DMS79 treated with DMSO at 0.1 percent for 48 hours (cell line): ENCODE measurements at places on chromosomes 7 and 10.

- DNase-seq, result no peak
These were observed 174.8 kb downstream of the CELF2 start for GRCh38 chr10:11192304-11193000.

GRCh38 chr7:2863461-2864066 lies 19.5 kb upstream of the GNA12 start:
- no peak for DNase-seq

GRCh38 chr7:93117852-93118530 lies at the start of gene SAMD9:
Gene SAMD9, minus strand, starts transcription at chr7:93117979. Its CDS starts 11,882 bp downstream, at chr7:93106097.
- peak; percentile 46 for DNase-seq

GRCh38 chr7:17307558-17307957 lies 9.1 kb downstream of the AHR start:
- DNase-seq, result no peak

GRCh38 chr10:114009281-114009996 lies 34.2 kb upstream of the ADRB1 start:
- no peak for DNase-seq

- DNase-seq, result no peak
These were observed 683 bp downstream of the CHAT start for GRCh38 chr10:49614242-49615198.

DNA sequence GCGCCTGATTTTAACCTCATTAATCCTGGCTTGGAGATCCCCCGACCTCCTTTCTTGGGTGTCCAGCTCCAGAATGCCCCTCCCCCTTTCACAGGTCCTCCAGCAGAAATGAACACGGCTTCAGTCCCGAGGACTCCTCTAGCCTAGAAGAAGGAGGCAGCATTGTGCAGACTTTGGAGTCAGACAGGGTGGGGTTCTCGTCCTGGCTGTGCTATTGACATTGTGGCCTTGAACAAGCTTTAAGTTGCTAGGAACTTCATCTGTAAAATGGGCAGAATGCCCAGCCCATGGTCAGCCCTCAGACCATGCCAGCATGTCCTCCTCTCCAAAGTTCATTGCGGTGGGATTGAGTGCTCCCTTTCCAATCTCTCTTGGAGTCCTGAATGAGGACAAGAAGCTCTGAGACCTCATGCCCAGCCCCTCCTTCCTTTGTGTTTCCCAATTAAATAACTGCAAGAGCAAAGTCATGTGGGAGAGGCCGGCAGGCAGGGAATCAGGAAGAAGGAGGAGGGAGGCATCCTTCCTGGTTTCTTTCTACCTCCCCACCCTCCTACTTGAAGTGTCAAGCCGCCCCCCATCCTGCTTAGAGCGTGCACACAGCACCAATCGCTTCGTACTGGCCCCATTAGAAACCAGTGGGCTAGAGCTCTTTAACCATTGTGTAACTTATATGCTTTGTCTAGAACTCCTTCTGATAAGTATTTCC lies 86.4 kb downstream of the RBM20 start:
- no peak for DNase-seq

GRCh38 chr10:96299383-96299782 lies 4.9 kb upstream of the DNTT start:
- no peak for DNase-seq

DNA sequence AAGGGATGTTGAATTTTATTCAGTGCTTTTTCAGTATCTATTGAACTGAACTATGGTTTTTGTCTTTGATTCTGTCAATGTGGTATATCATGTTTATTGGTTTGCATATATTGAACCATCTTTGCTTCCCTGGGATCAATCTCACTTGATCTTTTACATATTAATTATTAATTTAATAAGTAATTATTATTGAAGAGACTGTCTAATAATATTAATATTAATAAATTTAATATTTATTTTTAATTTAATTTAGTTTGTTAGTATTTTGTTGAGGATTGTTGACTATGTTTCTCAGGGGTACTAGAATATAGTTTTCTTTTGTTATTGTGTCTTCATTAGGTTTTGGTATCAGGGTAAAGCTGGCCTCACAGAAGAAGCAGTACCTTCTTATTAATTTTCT lies 26.5 kb upstream of the TRA2A start:
- no peak for DNase-seq

GRCh38 chr10:77564731-77565589 lies 72.6 kb downstream of the KCNMA1 start:
- DNase-seq, result no peak

DNA sequence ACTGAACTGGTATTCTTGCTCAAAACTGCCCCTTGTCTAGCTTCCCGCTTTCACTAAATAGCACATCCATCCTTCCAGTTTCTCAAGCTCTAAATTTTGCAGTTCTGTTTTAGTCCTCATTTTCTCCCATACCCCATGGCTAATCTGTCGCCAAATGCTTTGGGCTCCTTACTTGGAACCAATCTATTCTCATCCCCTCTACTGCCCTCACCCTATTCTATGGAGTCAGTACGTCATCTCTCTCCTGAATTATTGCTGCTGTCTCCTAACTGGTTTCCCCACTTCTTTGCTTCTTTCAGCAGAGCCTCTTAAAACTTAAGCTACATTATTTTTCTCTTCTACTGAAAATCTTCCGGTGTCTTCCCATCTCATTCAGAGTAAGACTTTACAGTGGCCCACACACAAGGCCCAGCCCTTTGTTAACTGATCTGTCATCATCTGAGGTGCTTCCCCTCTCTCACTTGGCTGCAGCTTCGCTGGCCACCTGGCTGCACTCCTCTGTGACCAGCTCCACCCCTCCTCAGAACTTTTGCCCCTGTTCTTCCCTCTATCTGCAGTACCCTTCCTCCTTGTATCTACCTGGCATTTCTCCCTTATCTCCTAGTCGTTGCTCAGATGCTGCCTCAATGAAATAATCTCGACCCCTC lies 9.9 kb downstream of the STARD3NL start:
- DNase-seq, result no peak
